ENCODE measurements at places on chromosomes 1 and 21.

GRCh38 chr1:94411237-94411636 is 7.0 kb upstream of the ABCD3 start:
- DNase-seq = no peak

GRCh38 chr1:229088711-229089110 is 182.2 kb upstream of the RAB4A start:
- DNase-seq = no peak

DNA sequence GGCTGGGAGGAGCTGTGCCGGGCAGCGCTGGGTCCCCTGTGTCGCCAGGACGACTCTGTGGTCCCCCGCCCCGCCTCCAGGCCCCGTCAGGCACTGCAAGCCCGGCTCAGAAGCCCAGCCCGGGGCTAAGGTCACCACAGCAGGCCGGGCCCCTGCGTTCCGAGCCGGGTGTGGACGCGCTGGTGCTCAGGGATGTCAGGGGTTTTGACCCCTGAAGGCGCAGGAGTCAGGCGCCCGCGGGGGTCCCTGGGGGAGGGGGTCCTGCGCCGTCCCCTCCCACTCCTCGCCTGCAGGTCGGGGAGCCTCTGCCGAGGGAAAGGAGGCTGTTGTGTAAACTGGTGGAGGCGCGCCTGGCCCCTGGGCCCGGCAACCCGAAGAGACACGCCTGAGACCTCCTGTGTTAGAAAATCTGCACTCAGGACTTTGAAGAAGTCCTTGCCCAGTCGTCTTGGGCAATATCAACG is 23.7 kb upstream of the TMEM54 start:
- no peak for DNase-seq

- DNase-seq = no peak
These were observed 98.8 kb downstream of the MTR start for GRCh38 chr1:236893626-236894545.

GRCh38 chr1:220902916-220903315 is 23.7 kb downstream of the HLX start:
- DNase-seq = no peak
